ENCODE measurements at places on chromosomes 4 and X. TPM values are rescaled to one million over a fixed set of nuclear protein-coding genes. Genes with fewer than 3 reads are reported as not detected.

DNA sequence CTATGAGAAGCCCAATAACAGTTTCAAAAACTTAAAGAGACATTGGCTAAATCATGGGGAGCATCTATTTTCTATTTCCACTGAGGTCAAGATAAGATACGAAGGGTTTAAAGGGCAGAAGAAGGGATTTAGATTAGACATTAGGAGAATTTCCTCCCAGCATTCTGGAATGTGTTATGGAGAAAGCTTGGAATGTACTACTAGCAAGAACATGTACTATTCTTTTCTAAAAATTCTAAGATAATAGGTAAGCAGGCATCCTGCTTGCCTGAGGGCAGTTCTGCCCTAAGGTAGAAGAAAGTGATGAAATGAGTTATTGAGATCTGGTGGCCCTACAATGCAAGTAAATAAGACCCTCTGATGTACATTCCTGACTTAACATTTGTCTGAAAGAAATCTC, 279.2 kb downstream of the NR3C2 start:
- DNase-seq = no peak

DNA sequence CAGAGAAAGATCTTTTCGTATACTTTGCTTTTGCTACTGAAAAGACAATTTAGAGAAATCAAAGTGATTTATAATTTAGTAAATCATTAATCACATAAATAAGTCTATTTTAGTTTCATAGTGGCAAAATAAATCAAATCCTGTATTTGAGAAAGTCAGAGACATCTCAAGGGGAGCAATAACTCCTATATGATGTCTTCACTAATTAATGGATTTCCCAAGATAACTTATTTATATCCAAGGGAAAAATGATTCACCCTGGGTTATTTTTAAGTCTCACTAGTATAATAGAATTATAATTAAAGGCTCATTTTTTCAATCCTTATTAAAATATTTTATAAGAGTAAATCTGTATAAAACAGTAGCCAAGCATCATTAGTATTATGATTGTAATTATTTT, 177.8 kb upstream of the GIMD1 start:
- DNase-seq = no peak

The SPARCL1 gene
- not detected for total RNA-seq

The HELT gene
- total RNA-seq = not detected

The STARD8 gene
- 3.7 TPM for total RNA-seq

The TLL1 gene
- not detected for total RNA-seq

The CT45A2 gene
- not detected for total RNA-seq

The STK32B gene
- total RNA-seq = not detected

Measured in activated CD4-positive, alpha-beta memory T cell treated with anti-CD3 and anti-CD28 coated beads, Interleukin-2, amount 10 ng/mL, durations not matched to agents 7 days and 5 days (primary cell).